ENCODE measurements at places on chromosomes 1 and 21. TPM values are rescaled to one million over a fixed set of nuclear protein-coding genes. Genes with fewer than 3 reads are reported as not detected.

Gene NBPF3
- 17.0 TPM for total RNA-seq

Gene CFHR1
- not detected for total RNA-seq

Gene RGS1
- not detected for total RNA-seq

Gene SDE2
- 19.0 TPM for total RNA-seq

Gene SH3D21
- total RNA-seq = 165 TPM

Gene CRP
- total RNA-seq = not detected

Gene COL8A2
- total RNA-seq = 0.18 TPM

Gene DLGAP3
- total RNA-seq = 4.6 TPM

Gene SPRR1A
- total RNA-seq = not detected

Gene TSEN15
- 20.4 TPM for total RNA-seq

Gene RHD
- total RNA-seq = not detected

Measured in endodermal cell (in vitro differentiated cells).